ENCODE measurements at places on chromosomes 11 and 22.

GRCh38 chr22:33918676-33919365 lies 1.5 kb downstream of the LARGE1 start:
- no peak for DNase-seq

DNA sequence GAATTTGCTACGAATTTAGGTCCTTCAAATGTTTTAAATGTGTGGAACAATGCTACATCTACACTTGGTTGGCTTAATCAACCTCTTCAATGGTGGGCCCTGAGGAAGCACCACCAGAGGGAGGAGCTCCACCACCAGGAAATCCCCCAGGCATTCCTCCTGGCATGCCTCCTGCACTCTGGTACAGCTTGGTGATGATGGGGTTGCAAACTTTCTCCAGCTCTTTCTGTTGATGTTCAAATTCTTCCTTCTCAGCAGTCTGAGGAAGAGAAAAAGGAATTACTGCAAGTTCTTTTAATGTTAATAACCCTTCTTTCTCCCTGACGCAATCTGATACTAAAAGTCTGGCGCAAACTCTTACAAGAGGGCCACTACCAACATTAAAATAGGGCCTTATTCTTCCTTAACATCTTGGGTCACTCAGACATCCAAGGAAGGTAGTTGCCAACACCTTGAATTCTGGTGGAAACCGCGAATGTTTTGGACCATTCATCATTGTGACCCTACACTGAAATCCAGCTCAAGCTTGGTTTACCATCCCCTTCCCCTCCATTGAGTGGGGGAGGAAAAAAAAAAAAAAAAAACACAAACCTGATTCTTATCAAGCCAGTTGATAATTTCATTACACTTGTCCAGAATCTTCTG lies 4.2 kb downstream of the HSPA8 start:
- DNase-seq: no peak

DNA sequence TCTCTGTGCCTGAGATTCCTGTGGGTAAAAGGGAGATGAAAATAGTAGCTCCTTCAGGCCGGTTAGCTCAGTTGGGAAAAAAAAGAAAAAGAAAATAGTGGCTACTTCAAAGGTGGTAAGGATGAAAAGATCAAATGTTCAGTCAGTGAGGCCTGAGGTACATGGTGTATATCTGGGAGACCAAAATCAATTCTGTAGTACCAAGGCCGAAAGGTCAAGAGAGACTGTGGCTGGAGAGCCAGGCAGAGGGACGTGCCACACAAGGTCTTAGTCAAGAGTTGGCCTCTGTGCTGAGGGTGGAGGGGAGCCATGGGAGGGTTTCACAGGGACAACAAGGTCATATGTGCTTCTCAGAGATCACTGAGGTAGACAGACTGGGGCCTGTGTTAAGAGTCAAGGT lies 4.8 kb upstream of the GDPD5 start:
- DNase-seq: no peak

- no peak for DNase-seq
Observed at GRCh38 chr22:49178246-49179005, 649.2 kb downstream of the BRD1 start.

DNA sequence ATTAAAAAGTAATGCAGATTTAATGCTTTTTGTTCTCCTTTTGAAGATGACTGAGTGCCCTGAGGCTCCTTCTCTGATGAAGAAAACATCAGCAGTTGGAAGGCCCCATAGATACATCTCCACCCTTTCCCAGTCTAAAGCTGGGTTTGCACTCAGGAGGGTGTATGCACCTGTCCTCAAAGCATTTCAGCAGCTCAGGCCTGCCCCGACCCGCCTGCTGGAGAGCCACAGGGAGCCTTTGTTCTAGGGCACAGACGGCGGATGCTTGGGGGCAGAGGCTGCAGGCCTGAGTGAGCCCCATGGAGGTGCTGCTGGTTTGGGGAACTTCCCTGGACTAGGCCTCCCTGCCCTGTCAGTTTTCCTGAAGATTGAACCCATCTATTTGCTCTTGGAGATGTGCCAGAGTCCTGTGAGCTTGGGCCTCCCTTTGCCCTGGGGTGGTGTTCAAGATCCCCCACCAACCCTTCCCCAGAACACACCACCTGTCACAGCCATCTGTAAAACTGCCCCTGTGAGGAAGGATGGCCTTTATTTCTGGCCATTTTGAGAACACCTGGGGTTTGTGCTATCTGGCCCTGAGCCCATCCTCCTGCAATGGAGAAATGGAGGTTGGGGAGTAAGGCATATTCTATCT lies 160.0 kb downstream of the NAV2 start:
- DNase-seq: peak; percentile 88

GRCh38 chr22:23144432-23144831 lies 845 bp upstream of the RAB36 start:
- no peak for DNase-seq
